ENCODE measurements at places on chromosomes 2 and 18.

- DNase-seq = peak; percentile 90
Measured at GRCh38 chr2:237673130-237674001, 46.0 kb downstream of the LRRFIP1 start.

DNA sequence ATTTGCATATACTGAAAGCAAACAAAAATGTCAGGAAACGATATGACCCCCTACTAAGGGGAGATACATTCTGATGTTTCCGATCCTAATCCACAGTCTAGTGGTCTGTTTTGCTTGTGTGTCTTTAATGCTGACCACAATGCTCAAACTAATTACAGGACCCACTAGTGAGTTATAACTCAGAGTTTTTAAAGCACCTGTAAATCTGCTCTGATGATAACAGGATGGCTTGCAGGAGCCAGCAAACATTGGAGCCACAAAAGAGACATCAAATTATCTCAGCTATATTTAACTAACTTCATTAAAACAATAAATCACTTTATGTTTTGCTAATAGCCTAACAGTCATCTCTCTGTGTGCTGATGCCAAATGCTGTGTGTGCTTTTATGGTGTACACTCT, 300.3 kb downstream of the NBAS start:
- DNase-seq = no peak

GRCh38 chr18:78803104-78803503, 176.5 kb upstream of the SALL3 start:
- no peak for DNase-seq

GRCh38 chr2:206832873-206833272, 67.5 kb downstream of the FASTKD2 start:
- no peak for DNase-seq

- no peak for DNase-seq
Measured at GRCh38 chr2:169966454-169966853, 139.2 kb downstream of the UBR3 start.

- no peak for DNase-seq
Measured at GRCh38 chr18:54240629-54241107, 16.2 kb upstream of the MBD2 start.

GRCh38 chr2:95345081-95345562, 48.0 kb downstream of the KCNIP3 start:
- DNase-seq = no peak

DNA sequence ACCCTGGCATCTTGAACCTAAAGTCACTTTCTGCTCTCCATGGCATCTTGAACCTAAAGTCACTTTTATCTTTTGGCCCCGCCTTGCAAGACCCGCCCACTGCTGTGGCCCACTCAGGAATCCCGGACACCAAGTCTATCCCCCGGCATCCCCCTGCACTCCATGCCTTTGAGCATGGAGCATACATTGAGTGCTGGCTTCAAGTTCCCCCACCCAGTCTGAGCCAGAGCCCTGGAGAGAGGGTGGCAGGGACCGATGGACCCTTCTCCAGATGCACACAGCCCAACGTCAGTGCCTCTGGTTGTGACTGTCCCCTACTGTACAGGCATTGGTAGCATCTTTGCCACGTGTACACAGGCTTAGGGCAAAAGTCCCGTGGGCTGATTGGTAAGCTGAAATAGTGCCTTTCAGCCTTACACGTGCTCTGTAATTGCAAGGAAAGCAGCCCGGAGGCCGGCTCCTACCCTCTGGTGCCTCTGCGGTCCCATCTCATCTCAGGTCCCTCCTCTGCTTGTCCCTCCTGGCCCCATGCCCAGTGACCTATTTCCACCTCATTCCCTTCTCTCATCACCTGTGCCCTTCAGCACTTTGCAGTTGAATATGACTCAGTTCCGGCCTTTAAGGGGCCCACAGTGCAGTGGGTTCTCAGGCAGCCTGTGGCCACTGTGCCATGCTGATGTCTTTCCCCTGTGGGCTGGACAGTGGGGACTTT, 154.0 kb downstream of the INHBB start:
- no peak for DNase-seq

GRCh38 chr2:8488001-8488738, 193.7 kb upstream of the ID2 start:
- peak; percentile 75 for DNase-seq

- DNase-seq = no peak
Measured at GRCh38 chr2:45352506-45352905, 258.6 kb downstream of the SRBD1 start.

DNA sequence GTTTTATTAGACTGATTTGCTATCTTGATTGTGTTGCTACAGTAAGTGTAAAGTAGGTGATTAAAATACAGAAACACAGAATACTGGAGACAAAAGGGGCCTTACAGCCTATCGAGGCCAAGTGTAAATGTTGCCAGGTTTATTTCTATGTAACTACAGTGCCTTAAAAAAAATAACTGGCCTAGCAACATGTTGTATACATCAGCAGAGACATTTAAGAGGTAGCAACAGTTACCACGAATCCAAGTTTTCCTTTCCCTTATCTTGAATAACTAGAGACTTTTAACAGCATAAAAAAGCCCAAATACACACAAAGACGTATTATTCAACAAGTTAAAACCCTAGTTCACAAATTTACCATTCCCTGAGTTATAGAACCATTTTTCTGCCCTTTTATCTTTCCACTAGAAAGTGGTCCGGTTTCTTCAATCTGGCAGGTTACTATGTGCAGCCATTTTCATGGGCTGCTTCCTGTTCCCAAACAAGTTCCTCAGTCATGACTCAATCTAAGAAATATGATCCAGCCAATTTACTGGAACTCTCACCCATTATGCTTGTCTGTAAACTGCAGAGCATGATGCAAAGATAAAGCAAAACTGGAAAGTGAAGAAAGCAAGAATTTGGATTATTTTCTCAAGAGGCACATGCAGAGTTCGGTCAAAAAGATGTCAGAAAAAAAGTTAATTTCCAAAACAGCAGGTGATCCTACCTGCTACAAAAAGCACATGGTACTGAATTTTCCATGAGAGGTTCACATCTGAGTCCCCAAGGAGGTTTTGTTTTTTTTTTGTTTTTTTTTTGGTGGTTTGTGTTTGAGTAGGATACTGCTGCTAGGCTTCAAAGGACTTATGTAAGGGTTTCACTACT, 22.2 kb downstream of the NFE2L2 start:
- no peak for DNase-seq

GRCh38 chr18:2306606-2307005, 264.7 kb downstream of the METTL4 start:
- DNase-seq = no peak

DNA sequence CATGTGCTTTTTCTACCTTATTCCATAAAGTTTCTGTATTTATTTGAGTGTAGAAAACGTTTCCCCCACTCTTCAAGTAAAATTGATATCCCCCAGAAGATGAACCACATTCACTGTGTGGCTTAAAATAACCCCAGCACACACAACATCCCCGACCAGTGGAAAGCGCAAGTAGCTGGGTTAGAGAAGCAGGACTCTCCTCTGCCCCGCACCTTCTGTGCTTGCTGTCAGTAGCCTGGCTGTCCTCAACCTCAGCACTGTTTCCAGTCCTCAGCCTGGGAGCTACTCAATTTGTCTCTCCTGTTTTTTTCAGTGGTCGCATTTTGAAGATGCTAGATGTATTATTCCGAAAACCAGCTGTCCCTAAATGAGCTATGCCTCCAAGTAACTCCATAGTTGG, 18.0 kb upstream of the ST8SIA3 start:
- no peak for DNase-seq

Measured in stimulated activated CD4-positive, alpha-beta T cell treated with anti-CD3 and anti-CD28 coated beads, Interleukin-1b, Interleukin-23, amount 100 ng/mL, for 48 hours (primary cell).